Brain microvascular endothelial cell (primary cell): ENCODE measurements at places on chromosomes 2 and 18.

DNA sequence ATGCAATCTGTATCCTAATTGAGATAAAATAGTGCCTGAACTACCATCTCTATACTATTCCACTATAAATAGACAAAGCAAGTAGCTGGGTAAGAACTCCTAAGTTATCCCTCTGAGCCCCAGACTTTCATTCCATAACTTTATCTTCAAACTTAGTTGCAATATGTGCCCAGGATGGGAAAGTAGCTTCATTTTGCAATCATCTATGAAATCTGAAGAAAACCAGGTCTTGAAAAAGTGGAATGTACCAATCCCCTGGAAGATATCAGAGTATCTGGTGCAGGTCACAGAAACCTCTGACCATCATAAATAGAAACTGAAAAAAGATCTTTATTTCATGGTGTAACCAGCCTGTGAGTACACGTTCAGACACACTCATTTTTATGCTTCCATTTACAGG lies 78.1 kb upstream of the TMEM178A start:
- DNase-seq = no peak

GRCh38 chr2:192230889-192231453 lies 36.2 kb upstream of the TMEFF2 start:
- no peak for DNase-seq

GRCh38 chr2:174072069-174072468 lies 106.9 kb upstream of the SP3 start:
- DNase-seq = no peak

- DNase-seq = no peak
Measured at GRCh38 chr2:143550500-143550899, 421.3 kb downstream of the ARHGAP15 start.

GRCh38 chr18:74525741-74526140 lies 8.6 kb upstream of the CNDP1 start:
- DNase-seq = no peak

DNA sequence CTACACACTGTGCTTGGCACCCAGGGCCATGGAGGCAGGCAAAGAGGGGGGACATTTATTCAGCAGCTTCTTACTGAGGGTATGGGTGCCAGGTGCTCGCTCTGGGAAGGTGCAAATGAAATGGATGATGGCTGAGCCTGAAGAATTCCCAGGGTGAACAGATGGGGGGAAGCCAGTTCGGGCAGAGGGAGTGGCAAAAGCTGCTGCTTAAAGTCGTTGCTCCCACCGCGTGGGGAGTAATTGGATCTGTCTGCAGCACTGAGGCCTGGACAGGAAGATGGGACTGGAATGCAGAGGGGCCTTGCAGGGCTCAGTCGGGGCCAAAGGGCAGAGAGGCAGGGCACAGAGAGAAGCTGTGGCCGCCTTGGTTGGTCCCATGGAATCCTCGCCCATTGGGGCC lies 51.2 kb downstream of the NEDD4L start:
- DNase-seq = no peak

- DNase-seq = no peak
Measured at GRCh38 chr2:199984755-199985154, 29.4 kb downstream of the MAIP1 start.

DNA sequence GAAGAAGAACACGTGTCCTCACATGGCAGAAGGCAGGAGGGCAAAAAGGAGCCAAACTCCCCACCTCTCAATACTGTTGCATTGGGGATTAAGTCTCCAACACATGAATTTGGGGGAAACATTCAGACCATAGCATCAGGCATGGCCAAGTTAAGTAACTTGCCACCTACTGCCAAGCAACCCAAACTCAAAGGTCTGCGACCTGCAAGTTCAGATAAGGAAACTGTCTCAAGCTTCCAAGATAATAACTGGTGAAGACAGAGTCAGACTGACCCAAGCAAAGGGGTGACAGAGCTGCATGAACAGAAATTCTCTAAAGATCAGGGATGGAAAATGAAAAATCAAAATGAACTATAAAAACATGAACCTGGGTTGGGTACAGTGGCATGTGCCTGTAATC lies 188.7 kb upstream of the SIX3 start:
- DNase-seq = no peak

GRCh38 chr2:66059332-66059731 lies 375.6 kb upstream of the MEIS1 start:
- no peak for DNase-seq

- no peak for DNase-seq
Measured at GRCh38 chr2:174344716-174345461, 10.1 kb downstream of the SP9 start.

- peak; percentile 97 for DNase-seq
Measured at GRCh38 chr18:70044632-70045031, 97.0 kb upstream of the CD226 start.

GRCh38 chr18:62781893-62782292 lies 66.6 kb downstream of the PHLPP1 start:
- peak; percentile 58 for DNase-seq

DNA sequence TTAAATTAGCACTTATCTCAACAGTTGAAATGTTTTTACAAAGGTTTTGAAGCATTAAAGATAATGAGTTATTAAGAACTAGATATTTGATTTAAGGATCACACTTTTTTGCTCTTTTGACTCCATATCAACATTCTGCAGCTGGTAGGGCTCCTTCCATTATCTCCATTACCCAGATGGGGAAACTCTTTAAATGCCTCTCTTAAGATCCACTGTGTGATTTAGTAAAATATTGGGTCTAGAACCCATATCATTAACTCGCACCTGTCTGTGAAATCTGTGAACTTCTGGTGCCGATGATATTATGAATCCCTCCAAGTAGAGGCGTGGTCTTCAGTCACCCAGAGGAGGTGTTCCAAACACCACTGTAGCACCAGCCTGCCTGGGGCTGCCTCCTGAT lies 466.2 kb downstream of the TSN start:
- DNase-seq = no peak

- DNase-seq = peak; percentile 5
Measured at GRCh38 chr2:229169751-229170150, 101.3 kb downstream of the PID1 start.

DNA sequence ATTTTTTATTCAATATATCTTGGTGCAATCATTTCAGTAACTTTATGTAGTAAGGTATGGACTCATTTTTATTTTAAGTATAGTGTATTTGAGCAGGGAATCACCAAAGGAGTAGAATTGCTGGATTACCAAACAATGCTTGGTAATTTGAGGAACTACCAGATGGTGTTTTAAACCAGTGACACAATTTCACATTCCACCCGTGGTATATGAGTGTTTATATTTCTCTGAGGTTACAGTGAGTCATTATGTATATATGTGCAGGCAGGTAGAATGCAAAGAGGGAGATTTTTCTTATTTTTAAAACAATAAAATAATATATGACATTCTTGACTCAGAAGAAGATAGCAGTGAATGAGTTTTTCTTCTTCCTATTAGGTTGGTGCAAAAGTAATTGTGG lies 596.9 kb downstream of the DCC start:
- DNase-seq = no peak

- no peak for DNase-seq
Measured at GRCh38 chr2:5594249-5594695, 97.9 kb upstream of the SOX11 start.

DNA sequence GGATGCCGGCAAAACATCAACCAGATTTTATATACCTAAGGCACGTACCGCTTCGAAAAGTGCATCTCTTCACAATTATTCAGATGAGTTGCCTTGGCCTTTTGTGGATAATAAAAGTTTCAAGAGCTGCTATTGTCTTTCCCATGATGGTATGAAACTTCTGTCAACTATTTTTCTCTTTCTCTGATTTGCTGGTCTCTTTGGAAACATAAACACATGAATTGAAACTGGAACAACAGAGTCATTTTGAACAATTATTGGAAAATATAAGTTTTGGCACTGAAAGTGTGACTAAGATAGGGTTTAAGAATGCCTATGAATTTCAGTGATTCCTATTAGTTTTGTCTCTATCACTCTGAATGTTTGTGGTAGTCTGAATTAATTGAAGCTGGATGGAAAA lies 109.9 kb downstream of the DPP4 start:
- DNase-seq = no peak

GRCh38 chr2:216838151-216838550 lies 21.7 kb downstream of the TNP1 start:
- peak; percentile 48 for DNase-seq

- DNase-seq = no peak
Measured at GRCh38 chr2:162769066-162769465, 69.5 kb downstream of the KCNH7 start.

GRCh38 chr2:169086893-169087467 lies 17.6 kb downstream of the DHRS9 start:
- DNase-seq = no peak

DNA sequence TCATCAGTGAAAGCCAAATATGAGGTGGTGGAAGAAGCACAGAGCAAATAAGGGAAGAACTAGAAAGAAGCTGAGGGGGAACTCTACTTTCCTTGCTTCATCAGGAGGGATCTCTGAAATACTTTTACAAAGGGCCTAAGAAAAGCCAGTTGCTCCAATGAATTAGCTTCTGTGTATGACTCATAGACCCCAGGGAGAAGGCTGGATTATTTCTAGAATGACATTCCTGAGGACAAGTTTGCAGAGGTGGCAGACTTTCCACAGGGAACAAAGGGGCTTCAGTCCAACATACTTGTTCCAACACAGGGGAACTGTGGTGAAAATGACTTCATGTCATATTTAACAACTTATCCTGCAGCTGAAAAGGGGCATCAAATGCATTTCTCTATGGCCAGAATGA lies 29.0 kb downstream of the DOK1 start:
- DNase-seq = peak; percentile 53

- no peak for DNase-seq
Measured at GRCh38 chr2:225030203-225030602, 12.1 kb downstream of the DOCK10 start.

DNA sequence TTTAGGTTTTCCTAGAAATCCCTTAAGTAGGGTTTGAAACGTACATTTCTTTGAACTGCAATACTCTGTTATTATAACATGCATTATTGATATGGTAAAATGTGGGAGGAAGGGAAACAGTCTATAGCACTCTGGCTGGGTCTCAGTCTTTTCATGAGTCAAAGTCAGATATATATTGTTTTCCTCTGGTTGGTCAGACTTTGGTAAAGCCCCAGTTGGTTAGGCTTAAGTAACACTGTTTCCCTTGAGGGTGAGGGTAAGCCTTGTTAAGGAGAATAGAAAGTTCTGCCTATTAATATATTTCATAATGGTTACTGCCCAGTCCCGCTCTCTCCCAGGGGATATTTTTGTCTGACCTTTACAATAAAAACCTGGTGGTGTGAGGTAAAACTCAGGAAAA lies 44.7 kb upstream of the TNP1 start:
- DNase-seq = no peak

DNA sequence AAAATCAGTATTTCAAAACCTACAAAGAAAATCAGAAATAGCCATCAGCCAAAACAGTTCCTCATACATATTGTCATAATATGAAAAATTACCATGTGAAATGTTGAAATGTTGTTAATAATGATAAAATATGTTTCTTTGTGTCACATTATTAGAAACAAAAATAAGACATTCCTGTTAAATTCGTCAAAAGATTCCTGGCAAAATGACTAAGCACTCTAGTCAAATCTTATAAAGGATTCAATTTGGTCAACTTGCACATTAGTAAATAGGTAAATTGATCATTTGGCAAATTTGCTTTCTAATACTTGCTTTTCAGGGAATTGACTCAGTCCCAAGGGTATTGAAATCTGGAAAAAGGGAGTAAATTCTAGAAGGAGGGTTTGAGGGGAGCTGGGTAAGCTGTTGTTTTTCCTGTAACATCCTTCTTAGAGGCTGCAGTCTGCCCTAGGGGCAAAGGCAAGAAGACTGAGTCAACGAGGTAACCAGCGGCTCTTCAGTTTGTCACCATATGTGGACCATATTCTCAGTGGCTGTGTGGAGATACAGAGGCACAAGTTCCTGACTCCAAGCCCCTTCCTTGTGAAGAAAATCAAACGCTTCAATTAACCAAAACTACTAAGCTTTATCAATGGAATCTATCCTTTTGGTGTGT lies 482.3 kb downstream of the TNS1 start:
- DNase-seq = no peak

- no peak for DNase-seq
Measured at GRCh38 chr2:160271171-160272086, 71.4 kb upstream of the ITGB6 start.

GRCh38 chr2:109647636-109648035 lies 33.5 kb downstream of the SOWAHC start:
- peak; percentile 21 for DNase-seq

GRCh38 chr2:45169339-45170190 lies 160.3 kb upstream of the SIX2 start:
- peak; percentile 17 for DNase-seq

DNA sequence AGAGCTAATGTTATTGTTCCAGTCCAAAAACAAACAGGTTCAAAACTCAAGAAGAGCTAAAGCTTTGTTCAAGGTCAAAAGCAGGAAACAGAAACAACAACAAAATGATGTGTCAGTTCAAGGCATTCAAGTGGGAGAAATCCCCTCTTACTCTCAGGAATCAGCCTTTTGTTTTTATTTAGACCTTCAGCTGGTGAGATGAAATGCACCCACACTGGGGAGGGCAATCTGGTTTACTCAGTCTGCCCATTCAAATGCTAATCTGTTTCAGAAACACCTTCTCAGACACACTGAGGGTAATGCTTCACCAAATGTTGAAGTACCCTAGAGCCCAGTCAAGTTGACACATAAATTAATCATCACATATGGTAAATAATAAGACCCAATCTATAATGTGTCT lies 150.6 kb downstream of the TMX3 start:
- DNase-seq = no peak

DNA sequence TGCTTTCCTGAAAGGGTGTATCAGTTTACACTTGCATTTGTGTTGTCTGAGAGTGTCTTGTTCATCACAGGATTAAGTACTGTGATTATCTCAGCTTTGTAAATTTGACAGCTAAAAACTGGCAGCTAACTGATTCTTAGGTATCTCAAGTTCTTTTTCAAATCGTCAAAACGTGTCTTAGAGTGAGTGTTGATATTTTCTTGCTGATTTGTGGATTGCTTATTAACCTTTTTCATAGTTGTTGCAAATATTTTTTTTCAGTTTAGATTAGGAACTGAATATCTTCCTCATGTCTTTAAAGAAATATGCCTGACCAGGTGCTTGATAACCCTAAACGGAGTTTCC lies 41.9 kb downstream of the LRRFIP1 start:
- no peak for DNase-seq

DNA sequence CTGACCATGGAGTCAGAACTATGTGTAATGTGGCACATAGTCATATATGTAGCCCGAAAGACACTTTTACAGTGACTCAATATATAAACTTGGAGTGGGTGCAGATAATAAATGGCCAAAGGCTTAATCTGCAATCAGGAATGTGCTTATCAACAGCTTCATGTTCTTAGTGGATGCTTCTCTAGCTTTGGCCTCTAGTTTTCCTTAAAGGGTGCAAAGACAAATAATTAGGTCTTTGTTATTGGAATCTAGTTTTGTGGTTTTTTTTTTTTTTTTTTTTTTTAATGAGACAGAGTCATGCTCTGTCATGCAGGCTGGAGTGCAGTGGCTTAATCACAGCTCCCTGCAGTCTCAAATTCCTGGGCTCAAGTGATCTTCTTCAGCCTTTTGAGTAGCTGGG lies 625.6 kb downstream of the EPHA4 start:
- DNase-seq = peak; percentile 39

- DNase-seq = no peak
Measured at GRCh38 chr2:106339609-106340008, 128.6 kb downstream of the RGPD3 start.

GRCh38 chr2:99819766-99820165 lies 322.6 kb downstream of the AFF3 start:
- no peak for DNase-seq
